ENCODE measurements at places on chromosomes 1 and 21. TPM values are rescaled to one million over a fixed set of nuclear protein-coding genes. Genes with fewer than 3 reads are reported as not detected.

Gene SH3BGRL3
- 6.4 TPM for total RNA-seq

Gene ILDR2
- 20.9 TPM for total RNA-seq

Gene SYCP1
- total RNA-seq = not detected

Gene TNN
- 1.7 TPM for total RNA-seq

Gene SLFNL1
- total RNA-seq = 0.49 TPM

Measured in temporal lobe (tissue), 4 donors.